ENCODE measurements at places on chromosomes 4 and X.

- DNase-seq = no peak
Measured at GRCh38 chrX:8346060-8346459, 118.6 kb upstream of the VCX3B start.

DNA sequence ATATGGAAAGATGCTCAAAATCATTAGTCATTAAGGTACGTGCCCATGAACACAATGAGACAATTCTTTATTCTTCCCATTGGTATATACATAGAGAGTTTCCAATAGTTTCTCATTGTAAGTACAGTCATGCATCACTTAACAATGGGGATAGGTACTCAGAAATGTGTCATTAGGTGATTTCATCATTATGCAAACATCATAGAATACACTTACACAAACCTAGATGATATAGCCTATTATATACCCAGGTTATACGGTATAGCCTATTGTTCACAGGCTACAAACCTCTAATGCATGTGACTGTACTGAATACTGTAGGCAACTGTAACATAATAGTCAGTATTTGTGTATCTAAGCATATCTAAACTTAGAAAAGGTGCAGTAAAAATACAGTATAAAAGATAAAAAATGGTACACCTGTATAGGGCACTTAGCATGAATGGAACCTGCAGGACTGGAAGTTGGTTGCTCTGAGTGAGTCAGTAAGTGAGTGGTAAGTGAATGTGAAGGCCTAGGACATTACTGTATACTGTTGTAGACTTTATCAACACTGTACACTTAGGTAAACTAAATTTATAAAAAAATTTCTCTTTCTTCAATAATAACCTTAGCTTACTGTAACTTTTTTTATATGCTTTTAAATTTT, 49.6 kb downstream of the KLHL13 start:
- no peak for DNase-seq

- DNase-seq = no peak
Measured at GRCh38 chr4:153541456-153542096, 75.4 kb downstream of the TMEM131L start.

DNA sequence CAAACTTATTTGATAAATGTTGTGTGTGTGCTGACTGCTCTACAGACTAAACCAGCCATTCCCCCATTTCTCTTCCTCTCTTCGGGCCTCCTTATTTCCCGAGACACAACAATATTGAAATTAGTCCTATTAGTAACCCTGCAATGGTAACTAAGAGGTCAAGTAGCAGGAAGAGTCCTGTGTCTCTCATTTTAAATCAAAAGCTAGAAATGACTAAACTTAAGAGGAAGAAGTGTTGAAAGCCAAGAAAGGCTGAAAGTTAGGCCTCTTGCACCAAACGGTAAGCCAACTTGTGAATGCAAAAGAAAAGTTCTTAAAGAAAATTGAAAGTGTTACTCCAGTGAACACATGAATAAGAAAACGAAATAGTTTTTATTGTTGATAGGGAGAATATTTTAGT, 357.8 kb upstream of the SLC7A11 start:
- no peak for DNase-seq

DNA sequence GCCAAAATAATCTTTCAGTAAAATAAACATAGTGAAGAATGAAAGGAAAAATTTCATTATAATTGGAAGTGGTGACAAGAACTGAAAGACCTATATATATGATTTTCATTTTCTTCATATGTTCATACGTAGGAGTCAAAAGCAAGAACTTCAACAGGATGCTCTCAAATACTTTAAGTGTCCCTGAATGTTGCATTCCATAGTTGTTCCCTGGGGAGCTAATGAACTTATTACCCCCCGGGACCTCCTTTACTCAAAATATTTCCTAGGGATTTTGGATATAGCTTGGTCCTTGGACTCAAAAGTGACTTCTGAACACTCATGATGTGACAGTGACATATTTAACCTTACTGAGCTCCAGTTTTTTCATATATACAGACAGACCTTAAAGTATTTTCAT, 44.9 kb upstream of the NDST4 start:
- no peak for DNase-seq

DNA sequence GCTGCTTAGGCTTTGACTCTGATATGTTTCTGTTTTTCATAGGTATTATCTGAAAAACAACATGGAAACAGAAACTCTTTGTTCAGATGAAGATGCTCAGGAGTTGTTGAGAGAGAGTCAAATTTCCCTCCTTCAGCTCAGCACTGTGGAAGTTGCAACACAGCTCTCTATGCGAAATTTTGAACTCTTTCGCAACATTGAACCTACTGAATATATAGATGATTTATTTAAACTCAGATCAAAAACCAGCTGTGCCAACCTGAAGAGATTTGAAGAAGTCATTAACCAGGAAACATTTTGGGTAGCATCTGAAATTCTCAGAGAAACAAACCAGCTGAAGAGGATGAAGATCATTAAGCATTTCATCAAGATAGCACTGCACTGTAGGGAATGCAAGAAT, 238.6 kb downstream of the RAPGEF2 start:
- no peak for DNase-seq

DNA sequence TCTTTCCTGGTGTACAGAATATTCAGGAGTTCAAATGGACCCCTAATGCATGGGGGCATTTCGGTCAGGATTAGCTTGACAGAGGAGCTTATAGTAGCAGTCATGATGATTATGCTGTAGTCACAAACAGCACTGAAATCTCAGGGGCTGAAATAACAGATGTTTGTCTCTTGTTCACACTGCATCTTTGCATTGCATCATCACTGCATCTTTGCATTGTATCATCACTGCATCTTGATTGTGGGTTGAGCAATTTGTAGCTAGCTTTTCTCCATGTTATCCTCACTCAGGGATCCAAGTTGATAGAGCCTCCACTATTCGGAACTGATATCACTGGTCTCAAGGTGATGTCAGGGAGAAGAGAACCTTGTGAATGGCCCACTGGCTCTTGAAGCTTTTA, 160.9 kb downstream of the GATB start:
- no peak for DNase-seq

- no peak for DNase-seq
Measured at GRCh38 chr4:164931551-164932324, 45.7 kb downstream of the TRIM61 start.

DNA sequence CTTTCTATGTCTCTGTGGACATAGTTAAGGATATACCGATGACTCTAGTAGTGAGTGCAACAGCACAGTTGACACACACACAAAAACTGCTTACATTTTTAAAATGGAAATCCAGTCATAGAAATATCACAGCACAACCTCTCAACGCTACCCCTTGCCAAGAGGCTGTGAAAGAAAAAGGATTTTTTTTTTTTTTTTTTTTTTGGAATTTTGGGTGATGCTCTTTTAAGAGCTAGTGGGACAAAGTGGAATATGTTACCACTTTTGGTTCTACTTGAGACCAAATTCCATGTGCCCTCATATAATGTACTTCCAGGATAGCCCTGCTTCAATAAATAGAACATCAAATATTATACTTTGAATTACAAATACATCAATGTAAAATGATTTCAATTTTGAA, 381.1 kb upstream of the MAGEB2 start:
- DNase-seq = no peak

GRCh38 chr4:39042366-39042765, 10.2 kb upstream of the TMEM156 start:
- DNase-seq = no peak

DNA sequence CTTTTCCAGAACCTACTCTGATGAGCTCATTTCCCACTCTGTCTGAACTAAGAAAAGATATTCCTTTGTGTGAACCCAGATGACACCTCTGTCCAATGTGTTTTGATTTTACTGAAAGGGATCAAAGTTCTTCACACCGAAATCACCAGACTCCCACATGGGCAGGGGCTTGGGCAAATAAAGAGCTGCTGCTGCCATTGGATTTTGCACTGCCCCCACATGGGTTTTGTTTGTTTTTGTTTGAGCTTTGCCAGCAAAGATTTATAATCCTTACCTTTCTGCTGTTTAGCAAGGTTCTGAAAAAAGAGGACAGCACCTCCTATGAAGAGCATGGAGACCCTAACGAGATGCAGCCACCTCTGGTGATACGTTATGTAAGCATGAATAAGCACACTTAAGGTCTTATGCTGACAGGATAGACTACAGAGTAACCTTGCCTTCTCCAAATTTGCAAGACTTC, 44.3 kb downstream of the HSD17B13 start:
- DNase-seq = no peak

DNA sequence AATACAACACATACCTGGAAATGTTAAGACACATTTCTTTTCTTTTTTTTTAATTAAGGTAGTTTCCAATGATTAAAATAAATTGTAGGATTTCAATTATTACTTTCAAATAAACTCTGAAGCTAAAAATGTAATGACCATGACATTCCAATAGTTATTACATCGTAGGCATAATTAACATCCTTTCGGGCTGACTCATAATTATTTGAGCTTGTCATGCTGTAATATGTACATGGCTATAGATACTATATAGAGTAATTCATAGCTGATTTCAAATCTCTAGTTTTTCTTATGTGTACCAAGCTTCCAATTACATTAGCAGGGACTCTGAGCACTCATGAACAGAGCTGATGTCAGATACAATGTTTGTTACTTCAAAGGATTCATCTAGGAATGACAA, 125.7 kb upstream of the GABRG1 start:
- no peak for DNase-seq

DNA sequence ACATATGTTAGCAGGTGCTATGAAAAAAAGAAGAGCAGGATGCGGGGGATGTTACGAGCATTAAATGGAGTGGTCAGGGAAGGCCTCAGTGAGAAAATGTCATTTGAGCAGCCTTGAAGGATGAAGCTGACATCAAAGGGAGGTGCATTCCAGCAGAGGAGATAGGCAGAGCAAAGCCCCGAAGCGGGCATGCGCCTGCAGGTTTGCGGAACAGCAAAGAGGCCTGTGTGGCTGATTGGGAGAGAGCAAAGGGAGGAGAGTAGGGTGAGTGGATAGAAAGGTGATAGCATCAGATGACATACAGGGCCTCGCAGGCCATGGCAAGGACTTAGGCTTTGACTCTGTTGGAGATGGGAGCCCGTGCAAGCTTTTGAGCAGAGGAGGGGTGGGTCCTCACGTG, 95.4 kb upstream of the GPR50 start:
- DNase-seq = no peak

DNA sequence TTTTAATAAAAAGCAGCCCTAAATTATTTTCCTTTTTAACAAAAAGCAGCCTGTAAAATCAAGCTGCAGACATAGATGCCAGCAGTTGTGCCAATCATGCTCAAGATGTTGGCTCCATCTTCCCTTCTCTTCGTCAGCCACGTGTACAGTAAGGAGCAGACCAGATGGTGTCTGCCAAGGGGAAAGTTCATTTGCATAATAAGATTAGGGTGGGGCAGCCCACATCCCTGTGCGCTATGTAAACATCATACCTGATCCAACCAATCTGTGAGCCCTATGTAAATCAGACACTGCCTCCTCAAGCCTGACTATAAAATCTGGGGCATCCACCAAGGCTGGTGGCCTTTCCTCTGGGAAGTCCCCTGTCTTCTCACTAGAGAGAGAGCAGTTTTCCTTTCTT, 23.1 kb upstream of the C1GALT1C1 start:
- DNase-seq = no peak

DNA sequence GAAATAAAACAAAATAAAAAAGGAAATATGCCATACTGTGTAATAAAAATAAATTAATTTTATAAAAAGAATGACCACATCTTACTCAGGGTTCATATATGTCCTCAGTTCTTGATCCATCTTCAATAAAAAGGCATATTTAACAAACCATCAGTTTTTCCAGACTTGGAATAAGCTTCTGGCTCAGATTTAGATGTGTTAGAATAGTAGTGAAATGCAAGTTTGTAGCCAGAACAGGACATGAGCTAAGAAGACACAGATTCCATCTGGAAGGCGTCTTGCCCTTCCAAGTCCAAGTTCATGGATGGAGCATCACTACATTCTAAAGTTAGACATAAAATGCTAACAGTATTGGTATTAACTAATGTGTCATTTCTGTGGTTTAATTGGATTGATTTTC, 10.3 kb upstream of the LSM6 start:
- no peak for DNase-seq

DNA sequence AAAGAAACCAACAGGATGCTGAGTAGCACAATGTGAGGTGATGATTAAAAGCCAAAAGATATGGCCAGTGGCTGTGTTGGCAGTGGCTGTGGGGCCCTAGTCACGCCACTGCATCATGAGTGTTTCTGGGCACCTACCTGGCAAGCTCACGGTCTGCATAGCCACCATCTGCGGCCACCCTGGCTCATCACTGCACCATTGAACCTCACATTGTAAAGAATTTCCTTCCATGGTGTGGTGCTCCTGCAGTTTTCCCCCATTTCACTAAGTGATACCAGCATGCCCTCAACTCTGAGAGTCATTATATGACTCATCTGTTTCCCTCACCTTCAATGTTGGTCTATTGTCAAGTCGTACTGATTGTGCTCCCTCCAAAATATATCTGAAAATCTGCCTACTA, 45.5 kb upstream of the CLNK start:
- no peak for DNase-seq

Measured in stimulated activated CD4-positive, alpha-beta T cell treated with anti-CD3 and anti-CD28 coated beads, Interleukin-15, amount 100 ng/mL, for 1 hour (primary cell).